ENCODE measurements at places on chromosomes 1 and 21. TPM values are rescaled to one million over a fixed set of nuclear protein-coding genes. Genes with fewer than 3 reads are reported as not detected.

Gene APCS
- total RNA-seq: not detected

Gene CLEC20A
- total RNA-seq: not detected

Gene CRNN
- not detected for total RNA-seq

Gene TAS1R2
- not detected for total RNA-seq

Gene TEX38
- not detected for total RNA-seq

Gene LCE1E
- not detected for total RNA-seq

Gene HLX
- total RNA-seq: 7.2 TPM

Gene DCST1
- total RNA-seq: not detected

Gene RPE65
- not detected for total RNA-seq

All from M059J (cell line).